ENCODE measurements at places on chromosomes 13 and 19.
A peak's percentile ranks its signal among the peaks of the same experiment; 100 is the strongest.

- no peak for DNase-seq
These were observed 13.1 kb downstream of the NAXD start for GRCh38 chr13:110628477-110628793.

- no peak for DNase-seq
These were observed at the start of gene PRRG2 for GRCh38 chr19:49581007-49581508. PRRG2 (plus strand) TSS chr19:49581316; CDS start chr19:49583220, 1,904 bp downstream.

DNA sequence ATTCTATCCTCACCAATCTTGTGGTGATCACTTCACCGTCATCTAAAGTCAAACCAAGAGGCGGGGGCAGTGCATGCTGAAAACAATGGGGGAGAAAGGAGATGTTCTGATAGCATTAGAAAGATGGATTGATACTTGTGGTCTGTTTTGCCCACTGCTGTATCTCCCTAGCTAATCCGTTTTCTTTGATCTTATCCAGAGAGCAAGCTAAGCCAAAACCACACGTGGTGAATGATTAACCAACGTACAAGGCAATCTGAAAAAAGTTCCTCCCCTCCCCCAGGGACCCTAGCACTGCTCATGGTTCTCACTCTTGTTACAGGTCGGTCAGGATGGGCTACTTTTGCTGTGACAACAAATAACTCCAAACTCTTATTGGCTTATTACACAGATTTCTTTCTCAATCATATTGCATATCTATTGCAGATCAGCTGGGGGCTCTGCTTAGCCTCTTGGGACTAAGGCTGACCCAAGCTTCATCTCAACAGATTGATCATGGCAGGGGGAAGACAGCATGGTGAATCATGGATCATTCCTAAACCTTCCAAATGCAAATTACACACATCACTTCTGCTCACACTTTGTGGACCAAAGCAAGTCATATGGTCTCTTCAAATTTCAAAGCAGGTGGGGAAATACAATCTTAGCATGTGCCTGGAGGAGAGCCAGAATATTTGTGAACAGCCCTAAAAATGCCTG is 11.9 kb upstream of the C13orf42 start:
- no peak for DNase-seq

DNA sequence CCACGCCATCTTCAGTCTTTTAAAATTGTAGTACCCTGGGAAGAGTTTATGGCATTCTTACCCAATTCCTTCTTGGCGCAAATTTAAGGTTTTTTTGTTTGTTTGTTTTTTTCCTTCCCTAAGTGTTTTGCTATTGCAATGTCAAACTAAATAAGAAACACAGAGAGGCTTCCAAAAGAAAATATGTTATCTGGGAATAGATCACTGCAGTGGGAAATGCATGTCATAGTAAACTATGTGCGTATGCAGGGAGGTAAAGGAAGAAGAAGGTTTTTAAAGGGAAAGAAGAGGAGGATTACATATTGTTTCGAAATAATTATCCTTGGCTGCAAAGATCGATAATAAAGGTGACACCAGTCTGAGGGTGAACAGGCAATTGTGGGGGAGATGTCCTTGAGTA is 13.2 kb downstream of the CLEC11A start:
- no peak for DNase-seq

DNA sequence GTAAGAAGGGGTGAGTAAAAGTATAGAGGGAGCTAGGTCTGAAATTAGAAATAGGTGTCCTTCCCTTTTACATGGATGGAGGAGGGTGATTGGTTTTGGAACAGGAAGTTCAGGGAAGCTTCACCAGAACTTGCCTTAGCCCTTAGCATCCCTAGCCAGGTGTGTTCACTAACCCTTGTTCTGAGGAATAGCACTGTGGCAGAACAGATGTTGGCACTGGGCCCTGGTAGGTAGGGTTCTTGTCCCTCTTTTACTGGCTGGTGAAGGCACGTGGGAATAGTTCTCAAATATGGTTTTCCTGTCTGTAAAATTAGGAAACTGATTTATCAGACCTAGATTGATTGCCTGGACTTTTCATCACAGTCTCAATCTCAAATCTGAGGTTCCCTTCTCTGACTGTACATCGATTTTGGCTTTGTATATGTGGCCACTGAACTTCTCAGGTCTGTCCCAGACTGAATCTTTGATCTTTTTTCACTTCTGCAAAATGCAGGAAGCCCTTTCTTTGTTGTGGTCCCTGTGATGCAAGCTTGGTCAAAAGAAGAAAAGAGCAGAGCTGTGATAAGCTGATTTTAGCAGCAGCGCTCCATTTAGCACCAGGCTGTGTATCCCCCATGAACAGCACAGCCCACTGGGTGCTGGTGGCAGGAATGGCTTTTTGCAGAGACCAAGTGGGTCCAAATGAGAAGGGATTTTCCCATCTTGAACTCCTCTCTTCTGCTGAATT is 86.2 kb upstream of the HTR2A start:
- no peak for DNase-seq

- DNase-seq, result no peak
These were observed 11.1 kb upstream of the VSTM2B start for GRCh38 chr19:29514525-29515232.

DNA sequence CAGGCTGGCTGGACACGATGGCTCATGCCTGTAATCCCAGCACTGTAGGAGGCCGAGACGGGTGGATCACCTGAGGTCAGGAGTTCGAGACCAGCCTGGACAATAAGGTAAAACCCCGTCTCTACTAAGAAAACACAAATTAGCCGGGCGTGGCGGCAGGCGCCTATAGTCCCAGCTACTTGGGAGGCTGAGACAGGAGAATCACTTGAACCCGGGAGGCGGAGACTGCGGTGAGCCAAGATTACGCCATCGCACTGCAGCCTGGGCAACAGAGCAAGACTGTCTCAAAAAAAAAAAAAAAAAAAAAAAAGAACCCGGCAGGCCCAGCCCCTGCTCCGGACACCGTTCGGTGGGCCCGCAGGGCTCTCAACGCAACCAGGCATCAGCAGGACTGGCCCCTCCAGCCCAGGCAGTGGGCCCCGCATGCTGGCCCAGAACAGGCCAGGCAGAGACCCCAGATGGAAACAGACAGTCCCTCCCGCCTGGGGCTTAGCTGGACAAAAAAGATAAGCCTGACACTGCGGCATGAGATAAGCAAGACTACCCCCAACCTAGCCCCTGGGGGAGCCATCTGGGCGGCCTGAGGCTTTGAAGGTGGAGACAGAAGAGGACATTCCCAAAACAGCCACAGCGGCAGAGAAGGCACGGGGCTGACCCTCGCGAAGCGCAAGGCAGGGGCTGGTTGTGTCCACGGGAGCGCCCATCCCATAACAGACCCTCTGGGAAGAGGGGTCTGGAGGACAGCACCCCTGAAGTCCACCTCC is 11.6 kb downstream of the REXO1 start:
- no peak for DNase-seq

DNA sequence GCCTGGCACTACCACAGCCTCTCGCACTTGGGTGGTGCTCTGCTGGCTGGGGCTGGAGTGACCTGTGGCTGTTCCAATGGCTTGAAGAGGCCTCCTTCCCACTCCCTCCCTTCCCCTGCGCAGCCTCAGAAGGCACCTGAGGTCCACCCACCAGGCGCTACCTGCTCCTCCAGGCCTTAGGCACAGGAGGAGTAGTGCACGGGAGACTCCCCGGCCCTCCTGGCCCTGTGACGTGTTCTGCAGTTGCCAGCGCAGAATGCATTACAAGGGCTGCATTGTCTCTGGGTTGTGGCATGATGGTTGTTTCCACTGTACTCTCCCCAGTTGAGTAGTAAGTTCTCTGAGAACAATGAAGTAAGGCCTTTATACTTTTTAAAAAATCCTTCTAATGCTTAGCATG is 128.6 kb downstream of the TEX29 start:
- DNase-seq, result no peak

- DNase-seq, result no peak
These were observed 30.2 kb upstream of the C19orf12 start for GRCh38 chr19:29745253-29745652.

GRCh38 chr19:15166700-15167099 is 34.1 kb downstream of the NOTCH3 start:
- no peak for DNase-seq

- no peak for DNase-seq
These were observed 636.2 kb downstream of the SLITRK6 start for GRCh38 chr13:85163063-85163462.

DNA sequence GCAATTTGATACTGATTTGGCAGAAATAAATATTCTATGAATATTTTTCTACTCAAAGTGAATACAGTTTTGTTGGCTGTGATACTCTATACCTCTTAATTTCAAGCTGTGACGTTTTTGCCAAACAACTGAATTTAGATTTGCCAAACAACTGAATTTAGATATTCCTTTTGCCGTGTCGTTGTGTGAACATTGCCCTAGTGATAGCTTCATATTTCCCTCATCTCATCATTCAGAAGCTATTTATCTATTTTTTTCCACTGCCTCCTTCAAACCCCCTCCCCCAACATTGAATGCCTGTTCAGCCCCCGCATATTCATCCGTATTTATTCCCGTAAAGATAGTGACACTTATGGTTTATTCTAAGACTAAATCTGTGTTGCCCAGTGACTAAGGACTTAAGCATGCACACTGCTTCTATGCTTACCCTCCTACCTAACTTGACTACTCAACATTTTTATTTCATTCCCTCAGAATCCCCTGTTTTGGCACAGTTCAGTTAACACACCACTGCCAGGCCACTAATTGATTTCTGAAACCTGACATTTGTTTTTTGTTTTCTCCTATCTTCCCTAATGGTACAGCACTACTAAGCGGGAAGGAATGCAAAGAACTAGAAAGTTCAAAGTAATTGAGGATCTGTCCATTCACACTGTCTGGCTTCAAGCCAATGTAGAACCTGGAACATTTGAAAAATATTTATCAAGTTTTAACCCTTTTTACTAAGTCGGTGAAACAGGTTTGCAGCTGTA is 2.8 kb upstream of the KLF5 start:
- DNase-seq, result no peak

- no peak for DNase-seq
These were observed 87.6 kb upstream of the SPRY2 start for GRCh38 chr13:80428349-80429096.

- DNase-seq, result peak; percentile 87
These were observed at the start of gene ZNF549 for GRCh38 chr19:57527136-57527881. ZNF549 (plus strand) TSS chr19:57527356; CDS start chr19:57527574, 218 bp downstream.

GRCh38 chr19:872266-872951 is 12.9 kb downstream of the CFD start:
- peak; percentile 77 for DNase-seq

DNA sequence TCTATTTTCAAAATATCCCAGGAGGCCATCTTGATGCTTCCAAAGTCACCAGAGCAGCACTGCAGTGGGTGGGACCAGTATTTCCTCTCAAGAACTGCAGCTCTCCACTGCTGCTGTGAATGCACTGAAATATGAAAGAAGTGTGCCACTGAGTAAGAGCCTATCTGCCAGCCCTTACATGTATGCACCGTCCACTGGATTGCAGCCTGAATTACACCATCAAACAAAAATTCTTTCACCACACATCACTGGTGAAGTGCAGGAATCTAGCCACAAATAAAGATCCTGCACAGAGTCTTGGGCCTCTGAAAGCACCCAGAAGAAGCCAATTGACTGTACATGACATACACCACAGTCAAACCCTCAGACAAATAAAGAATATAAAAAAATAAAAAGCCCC is 249.0 kb downstream of the LHFPL6 start:
- DNase-seq, result no peak
